ENCODE measurements at places on chromosomes 16 and 17.

- ATAC-seq: no peak
Observed at GRCh38 chr17:35192708-35193107, 1.5 kb downstream of the SLC35G3 start.

DNA sequence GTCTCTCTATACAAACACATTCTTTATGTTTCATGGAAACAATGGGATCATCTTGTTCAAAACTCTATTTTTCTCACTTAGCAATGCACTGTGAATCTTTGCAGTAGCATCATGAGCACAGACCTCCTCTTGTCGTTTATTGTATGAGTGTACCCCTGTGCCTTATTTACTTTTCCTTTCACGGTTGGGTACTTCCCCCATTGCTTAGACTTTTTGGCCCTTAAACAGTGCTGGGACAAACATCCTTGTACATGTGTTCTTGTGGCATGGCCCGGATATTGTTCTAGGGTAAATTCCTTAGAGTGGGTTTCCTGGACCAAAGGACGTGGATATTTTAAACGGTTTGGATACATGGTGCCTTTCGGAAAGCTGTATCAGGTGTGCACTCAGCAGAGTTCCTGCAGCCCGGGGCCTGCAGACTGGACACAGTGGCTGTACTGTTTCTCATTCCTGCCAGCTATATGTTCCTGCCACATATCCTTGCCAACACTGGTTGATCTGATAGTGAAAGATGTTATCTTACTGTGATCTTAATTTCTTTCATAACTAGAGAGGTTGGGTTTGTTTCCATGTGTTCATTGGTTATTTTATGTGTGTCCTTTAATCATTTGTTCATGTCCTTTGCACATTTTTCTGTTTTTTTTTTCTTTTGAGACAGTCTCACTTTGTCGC, 111.1 kb downstream of the OR1D5 start:
- ATAC-seq: no peak

- no peak for ATAC-seq
Observed at GRCh38 chr16:5971924-5972323, 874.3 kb upstream of the EEF2KMT start.

DNA sequence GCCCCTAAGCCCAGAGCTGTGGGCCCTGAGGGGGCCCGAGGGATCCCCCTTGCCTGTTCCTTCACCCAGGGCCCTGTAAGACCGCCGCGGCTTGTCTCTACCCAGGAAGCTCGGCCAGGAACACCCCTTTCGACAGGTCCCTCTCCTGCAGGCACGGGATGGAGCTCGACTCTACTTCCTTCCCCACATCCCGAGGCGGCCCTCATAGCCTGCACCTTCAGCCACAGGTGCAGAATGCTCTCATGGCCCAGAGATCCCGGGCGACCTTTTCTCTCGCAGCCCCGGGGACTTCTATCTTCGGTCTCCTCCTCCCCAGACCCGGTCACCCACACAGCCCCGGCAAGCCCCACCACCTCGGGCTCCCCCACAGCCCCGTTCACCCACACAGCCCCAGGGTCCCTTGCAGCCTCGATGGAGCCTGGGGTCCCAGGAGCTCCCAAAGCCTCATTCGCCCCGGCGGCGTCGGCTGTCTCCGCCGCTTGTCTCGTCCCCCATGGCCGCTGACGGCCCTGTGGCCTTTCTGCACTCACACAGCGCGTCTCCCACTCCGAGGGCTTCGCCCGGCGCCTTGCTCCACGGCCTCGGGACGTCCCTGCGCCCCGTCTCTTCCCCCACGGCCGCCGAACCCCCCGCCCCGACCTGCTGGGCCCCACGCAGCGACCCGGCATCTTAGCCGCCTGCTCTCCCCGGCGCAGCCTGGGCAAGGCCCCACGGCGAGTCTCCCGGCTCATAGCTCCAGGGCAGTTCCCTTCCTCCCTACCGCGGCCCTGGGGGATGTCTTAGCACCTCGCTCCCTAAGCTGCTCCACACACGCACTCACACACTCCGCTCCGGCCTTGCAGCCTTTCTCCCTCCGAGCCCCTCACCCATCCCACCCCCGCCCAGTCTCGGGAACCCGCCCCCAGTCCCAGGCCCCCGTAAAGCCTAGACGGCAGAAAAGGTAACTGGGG, 650 bp downstream of the KIAA0753 start:
- ATAC-seq: peak; percentile 44

DNA sequence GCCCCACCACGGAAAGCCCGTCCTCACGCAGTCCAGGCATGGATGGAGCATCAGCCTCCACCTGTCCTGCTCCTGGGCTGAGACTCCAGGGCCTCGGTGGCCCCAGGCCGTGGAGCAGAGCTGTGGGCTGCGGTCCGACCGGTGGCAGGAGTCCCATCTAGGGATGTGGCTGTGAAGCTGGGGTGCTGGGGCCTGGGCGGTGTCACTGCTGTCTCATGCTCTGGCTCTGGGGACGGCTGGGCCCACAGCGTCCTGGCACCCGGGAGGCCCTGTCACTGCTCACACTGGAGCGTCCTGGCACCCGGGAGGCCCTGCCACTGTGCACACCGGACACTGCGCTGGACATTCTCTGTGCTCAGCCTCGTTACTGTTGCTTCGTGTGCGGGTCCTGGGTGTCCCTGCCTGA, 8.4 kb downstream of the BAIAP2 start:
- no peak for ATAC-seq

GRCh38 chr17:49579522-49579921, 3.9 kb downstream of the NXPH3 start:
- ATAC-seq: no peak

DNA sequence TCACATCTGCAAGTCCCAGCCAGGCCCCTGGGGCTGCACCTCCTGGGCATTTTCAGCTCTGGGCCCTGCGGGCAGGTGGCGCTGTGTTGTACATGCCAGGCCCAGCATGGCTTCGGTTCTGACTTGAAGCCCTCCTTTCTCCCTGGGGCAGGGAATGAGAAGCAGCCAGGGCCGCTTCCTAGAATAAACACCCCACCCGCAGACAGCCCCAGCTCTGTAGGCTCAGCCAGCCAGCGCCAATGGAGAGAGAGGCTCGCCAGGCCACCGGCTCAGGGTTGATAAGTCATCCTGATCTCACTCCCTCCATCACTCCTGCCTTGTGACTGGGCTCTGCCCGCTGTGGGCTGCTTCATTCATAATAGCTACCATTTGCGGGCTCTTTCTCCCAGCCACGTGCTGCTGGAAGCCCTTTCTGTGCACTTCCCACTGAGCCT, 6.0 kb upstream of the GLIS2 start:
- peak; percentile 8 for ATAC-seq

DNA sequence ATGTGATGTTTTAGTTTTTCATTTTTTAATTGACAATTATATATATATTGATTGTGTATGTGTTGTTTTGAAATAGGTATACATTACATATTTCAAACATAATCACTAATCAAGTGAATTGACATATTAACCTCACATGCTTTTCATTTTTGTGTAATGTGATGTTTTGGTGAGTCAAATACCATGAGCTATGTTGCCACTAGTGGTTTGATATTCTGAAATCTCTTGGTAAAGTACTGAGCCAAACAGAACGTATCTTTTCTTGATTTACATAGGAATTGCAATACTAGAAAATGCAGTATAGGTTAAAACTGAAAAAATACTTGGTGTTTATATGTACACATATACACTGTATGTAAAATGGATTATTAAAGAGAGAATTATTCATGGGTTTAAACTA, 65.2 kb upstream of the SIAH1 start:
- ATAC-seq: no peak

Data from gastroesophageal sphincter (tissue), 4 donors.